ENCODE measurements at places on chromosomes 1 and 21.

- no peak for DNase-seq
These were observed 15.3 kb downstream of the GABPA start for GRCh38 chr21:25750085-25750484.

DNA sequence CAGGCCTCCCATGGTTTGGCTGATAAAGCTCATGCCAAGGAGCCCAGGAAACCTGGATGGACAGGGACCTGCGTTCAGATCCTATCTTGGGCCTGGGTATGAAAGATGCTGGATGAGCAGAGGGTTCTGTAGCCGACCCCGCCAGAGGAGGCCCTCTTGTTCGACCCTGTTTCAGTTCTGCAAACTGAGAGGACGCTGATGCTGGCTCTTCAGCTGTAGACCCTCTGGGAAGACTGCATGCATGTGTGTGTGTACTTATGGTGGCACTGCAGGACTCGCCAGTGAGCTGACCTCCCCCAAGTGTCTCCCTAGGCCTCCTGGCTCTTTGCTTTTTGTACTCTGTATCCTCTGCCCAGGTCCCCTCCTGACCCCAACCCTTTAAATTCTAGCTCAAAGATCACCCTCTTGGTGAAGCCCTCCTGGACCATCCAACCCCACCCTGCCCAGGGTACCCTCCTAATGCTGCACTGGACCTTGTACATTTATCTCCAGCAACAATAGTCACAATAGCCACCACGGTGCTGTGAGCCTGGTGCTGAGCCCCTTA lies 1.6 kb downstream of the EPS8L3 start:
- DNase-seq = no peak

GRCh38 chr1:24743404-24744211 lies 1.6 kb upstream of the CLIC4 start:
- DNase-seq = peak; percentile 58

- no peak for DNase-seq
These were observed 173.6 kb upstream of the CHRM3 start for GRCh38 chr1:239212811-239213220.

DNA sequence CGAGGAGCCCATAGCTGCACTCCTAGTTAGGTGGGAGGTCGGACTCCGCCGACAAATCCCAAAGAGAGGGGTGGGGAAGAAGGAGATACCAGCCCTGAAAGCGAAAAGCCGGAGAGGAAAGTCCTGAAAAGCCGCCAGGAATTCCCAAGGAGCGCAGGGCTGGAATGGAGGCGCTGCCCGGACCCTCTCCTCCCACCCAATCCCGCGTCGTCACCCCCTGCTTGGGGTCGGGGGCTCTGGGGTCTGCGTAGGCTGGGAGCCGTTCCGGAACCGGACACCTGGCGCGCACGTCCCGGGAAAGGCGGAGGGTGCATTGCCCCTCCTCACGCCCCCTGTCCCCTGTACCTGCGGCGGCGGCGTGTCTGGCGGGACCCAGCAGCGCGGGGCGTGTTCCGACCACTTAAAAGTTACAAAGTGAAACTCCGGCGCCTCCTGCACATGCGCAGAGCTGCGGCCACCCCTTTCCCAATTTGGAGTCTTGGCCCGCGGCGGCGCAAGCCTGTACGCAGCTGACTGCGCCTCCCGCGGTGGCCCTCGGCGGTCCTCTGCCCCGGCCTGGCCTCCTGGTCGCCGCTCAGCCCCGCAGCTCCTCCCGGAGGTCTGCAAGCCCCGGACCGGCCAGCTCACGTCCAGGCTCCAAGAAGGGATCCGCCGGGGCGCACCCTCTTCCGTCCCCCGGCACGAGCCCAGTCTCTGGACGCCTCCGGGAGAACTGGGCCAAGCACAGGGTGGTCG lies at the start of gene TMEM63A:
TMEM63A (minus strand) TSS at position 422 of the 735 bp plus-strand sequence. CDS start 4,800 bp downstream, outside the sequence.
- peak; percentile 96 for DNase-seq

DNA sequence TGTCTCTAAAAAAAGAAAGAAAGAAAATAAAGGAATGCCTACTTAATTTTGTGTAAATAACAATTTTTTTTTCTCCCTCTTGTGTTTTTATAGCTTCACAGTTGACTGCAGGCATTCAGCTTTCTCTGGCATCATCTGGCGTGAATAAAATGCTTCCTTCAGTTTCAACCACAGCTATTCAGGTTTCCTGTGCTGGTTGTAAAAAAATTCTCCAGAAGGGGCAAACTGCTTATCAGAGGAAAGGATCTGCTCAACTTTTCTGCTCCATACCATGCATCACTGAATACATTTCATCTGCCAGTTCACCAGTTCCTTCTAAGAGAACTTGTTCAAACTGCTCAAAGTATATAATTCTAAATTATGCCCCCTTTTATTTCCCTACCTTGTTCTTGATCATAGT lies 18.0 kb downstream of the ZMYM1 start:
- DNase-seq = no peak

GRCh38 chr1:159211331-159212136 lies 6.9 kb downstream of the ACKR1 start:
- peak; percentile 58 for DNase-seq

DNA sequence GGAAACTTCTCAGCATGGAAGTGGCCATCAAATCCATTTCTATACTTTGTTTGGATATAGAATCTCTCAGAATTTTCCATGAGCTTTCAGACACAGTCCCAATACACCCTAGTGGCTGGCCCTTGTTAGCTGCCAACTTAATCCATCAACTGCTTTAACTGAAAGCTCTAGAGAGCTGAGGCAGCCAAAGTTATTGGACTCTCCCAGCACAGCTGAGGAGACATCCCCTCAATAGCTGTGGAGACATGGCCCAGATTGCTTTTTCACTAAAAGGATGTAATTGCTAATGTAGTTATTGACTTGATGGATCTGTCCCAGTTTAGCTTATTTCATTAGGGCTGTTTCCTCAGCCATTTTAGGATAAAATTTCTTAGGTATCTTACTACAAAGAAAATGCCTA lies 94.8 kb upstream of the PRMT6 start:
- DNase-seq = no peak

DNA sequence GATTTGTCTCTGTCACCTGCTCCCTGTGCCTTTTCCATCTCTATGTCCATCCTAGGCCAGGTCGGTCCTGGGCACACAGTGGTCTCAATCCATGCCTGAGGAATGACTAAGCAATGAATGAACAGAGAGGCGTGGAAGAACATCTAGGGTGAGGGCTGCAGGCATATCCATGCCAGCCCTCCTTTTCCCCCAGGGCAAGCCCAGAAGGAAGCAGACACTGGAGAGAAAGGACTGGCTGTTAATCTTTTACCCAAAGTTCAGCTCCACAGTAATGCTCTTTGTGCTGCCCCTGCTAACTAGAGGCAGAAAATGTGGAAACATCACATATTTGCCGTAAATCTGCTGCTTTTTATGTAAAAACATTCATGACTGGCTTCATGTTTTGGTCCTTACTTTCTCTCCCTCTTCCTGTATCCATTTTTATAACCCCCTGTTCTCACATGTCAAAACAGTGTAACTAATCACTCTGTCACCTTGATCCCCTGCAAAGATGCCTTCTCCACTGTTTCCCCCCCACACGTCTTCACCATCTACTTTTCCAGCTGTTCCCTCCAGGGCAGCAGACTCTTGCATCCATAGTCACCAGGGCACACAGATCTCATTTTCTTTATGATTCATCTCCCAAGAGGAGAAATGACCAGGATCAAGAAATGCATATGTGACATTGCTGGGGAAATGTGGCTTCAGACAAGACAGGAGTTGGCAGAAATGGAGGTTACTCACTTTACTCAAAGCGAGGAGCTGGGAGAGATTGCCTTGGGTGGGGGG lies 166.4 kb upstream of the PROX1 start:
- no peak for DNase-seq

DNA sequence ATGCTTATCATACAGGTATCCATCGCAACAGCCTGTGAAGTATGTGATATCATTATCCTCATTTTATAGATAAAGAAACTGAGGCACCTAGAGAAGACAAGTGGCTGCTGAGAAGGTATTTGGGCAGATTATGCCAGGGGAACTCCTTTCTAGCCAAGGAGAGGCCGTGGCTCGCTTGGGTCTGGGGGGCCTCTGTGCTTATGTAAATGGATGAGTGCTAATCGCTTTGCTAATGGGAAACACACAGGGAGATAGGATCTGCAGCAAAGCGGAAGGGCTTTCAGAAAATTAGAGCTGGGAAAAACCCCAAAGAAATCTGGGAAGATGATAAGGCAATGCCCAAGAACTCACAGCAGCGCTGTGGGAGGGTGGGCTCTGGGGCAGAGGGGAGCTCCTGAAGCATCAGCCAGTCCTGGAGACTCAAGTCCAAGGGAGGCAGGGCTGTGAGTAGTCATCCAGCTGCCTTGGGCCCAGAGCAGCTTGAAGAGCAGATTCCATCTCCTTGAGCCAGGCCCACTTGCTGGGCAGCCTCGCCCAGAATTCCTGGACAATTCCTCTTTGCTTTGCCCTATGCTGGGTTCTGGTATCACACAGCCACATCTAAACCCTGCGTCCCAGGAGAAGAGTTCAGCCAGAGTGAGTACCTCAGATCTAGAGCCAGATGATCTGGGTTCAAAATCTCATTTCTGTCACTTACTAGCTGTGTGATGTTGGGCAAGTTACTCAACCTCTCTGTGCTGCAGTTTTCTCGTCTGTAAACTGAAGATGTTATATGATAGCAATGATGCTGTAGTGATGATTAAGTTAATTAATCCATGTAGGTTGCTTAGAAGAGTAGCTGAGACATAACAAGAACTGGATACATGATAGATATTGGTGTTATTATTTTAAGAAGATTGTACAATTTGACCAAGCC lies 36.7 kb downstream of the FOXD2 start:
- DNase-seq = no peak

All from suppressor macrophage treated with lipopolysaccharide for 1 hour (primary cell).